Fibroblast of villous mesenchyme (primary cell): ENCODE measurements at places on chromosomes 11 and 22.

DNA sequence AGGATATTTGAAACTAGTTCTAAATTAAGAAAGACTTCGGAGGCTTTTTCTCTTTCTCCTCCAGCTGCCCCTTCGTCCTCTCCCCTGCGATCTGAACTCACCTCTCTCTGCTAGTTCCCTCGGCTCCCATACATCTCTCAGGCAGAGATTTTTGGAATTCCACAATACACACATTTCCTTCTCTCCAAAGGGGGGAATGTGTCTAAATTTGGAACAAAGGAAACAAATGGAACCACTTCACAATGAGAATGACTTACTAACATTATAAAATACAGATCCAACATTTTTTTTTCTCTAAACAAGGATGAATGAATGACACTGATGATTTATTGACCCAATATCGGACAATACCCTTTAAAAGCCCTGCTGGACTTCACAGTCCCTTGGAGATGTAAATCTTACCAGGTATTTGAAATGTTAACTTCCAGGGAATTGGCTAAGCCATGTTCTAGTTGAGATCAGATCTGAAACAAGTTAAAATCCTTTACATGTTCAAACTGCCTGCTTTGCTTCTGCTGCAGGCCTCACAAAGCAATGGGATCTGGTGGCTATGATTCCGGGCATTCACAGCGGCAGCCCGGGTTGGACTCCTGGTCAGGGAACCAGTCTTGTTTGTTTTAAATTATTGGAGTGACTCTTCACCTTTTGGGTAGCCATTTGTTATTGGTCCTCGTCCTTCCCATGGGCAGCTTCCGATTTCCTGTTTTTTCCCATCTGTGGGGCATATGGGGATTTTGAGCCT lies 20.5 kb upstream of the GSTP1 start:
- no peak for DNase-seq

- no peak for DNase-seq
Measured at GRCh38 chr11:72818971-72819370, 4.8 kb downstream of the ATG16L2 start.

DNA sequence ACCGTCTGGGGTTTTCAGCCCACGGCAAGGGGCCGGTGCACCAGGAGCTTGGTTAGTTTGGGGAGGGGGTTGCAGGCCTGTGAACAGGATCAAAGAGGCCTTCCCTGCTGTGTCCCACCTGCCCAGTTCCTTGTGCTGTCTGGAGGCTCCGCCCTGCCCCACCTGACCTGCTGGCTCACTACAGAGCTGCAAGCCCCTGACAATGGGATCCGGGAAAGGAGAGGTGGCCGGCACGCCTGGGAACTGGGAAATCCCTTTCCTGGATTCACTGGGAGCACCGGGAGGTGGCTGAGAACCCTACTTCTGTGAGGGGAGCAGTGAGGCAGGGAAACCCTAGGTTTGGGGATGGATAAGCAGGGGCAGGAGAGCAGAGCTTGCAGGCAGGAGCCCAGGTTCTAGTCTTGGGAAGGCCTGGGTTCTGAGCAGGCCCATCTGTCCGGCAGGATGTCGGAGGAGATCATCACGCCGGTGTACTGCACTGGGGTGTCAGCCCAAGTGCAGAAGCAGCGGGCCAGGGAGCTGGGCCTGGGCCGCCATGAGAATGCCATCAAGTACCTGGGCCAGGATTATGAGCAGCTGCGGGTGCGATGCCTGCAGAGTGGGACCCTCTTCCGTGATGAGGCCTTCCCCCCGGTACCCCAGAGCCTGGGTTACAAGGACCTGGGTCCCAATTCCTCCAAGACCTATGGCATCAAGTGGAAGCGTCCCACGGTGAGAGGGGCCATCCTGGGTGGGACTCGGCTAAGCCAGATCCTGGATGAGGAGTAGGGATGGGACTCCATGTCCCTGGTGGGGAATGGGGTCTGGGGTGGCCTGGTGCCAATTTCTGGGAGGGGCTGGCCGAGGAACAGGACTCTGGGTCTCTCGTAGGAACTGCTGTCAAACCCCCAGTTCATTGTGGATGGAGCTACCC lies 786 bp downstream of the CAPN1 start:
- no peak for DNase-seq

DNA sequence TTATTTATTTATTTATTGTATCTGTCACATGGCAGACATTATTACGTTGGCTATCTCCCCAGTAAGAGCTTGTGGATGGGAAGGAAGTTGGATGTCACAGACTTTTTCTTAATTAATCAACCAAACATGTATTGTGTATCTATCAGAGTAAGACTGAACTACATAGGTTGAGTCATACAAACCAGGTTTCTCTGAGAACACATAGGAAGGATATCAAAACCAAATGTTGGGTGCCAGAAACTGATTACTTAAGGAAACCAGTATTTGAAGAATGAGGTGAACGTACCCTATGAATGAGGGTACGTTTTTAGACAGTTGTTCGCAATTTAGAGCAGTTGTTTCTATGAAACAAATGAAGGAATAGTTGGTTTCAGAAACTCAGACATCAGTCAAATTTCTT lies 136.4 kb downstream of the SLC17A6 start:
- DNase-seq, result no peak

- DNase-seq, result no peak
Measured at GRCh38 chr11:117914991-117915618, 14.1 kb downstream of the TMPRSS13 start.

- DNase-seq, result peak; percentile 8
Measured at GRCh38 chr22:30890686-30891442, 77.7 kb downstream of the MORC2 start.

DNA sequence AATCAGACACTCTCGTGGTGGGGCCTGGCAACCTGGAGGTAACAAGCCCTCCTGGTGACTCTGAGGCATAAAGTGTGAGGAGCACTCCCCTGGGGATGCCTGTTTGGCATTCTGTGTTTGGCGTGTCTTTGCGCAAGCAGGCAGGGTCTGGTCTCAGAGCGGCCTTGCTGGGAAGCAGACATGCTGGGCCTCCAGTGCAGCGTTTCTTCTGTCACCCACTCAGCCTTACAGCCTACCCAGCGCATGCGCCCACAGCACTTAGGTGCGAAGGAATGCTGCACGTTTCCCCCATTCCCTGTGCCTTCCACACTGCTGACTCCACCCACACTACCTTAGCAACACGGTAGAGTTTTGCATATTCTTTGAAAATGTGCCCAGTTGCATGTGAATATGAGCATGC lies 7.4 kb upstream of the CXCR5 start:
- DNase-seq, result no peak

DNA sequence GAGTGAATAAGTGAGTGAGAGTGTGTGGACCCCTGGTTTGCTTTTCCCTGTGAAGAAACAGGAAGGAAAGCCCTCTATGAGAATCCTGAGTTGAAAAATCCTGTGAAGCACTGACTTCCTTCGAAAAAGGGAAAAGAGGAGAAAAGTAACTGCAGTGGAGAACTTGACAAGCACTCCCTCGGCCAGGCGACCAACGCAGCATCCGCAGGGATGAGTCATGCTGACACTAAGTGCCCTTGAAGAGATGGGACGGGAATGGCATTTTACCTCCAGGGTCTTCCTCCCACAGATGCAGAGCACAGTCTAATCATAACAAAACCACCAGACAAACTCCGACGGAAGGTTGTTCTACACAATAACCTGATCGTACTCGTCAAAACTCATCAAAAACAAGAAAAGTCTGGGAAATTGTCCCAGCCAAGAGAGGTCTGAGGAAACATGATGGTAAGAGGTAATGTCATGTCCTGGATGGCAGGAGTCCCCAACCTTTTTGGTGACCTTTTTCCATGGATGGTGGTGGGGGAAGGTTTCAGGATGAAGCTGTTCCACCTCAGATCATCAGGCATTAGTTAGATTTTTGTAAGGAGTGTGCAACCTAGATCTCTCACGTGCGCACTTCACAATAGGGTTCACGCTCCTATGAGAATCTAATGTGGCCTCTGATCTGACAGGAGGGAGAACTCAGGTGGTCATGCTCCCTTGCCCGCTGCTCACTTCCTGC lies 132.2 kb upstream of the B3GAT1 start:
- no peak for DNase-seq

DNA sequence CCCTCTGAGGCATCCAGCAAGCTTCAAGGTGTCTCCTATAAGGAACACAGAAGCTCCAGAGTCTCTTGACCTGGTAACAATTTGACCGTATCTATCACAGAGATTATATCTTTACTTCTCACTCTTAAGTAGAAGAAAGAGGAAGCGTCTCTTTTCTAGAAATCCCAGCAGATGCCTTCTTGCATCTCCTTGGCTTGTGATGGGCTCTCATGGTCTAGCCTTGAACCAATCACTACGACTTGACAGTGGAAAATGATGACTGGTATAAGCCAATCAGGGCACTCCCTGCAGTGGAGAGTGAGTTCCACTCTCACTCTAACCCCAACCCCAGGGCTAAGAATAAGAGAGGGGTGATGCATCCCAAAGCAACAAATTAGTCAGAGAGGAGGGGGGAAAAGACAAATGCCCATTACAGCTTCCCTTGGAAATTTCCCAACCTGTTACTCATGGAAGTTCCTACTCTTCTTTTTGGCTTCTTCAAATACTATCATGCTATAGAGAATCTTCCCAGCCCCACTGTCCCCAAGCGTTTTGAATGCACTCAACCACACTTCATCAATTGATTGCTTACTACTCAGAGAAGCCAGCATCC lies 293.5 kb downstream of the MN1 start:
- DNase-seq, result no peak

- DNase-seq, result no peak
Measured at GRCh38 chr11:115391598-115391997, 112.6 kb downstream of the CADM1 start.

- no peak for DNase-seq
Measured at GRCh38 chr22:42684462-42685195, 35.4 kb upstream of the CYB5R3 start.

DNA sequence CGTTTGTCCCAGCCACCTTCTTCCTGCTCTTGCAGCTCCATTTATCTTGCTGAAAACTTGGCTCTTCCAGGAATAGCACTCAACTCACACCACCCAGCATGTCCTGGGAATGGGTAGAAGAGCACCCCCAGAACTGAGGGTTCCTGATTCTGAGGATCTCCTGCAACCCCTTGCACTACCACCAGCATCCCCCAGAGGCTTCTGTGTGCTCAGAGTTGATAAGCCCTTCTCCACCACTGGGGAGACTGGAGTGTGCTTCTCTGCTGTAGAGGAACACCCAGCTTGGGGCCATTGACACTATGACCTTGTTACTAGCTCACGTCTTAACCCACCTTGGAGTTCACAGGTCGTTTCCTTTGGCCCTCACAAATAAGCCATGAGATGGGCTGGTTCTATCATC lies 121.0 kb downstream of the GRIK4 start:
- DNase-seq, result no peak

DNA sequence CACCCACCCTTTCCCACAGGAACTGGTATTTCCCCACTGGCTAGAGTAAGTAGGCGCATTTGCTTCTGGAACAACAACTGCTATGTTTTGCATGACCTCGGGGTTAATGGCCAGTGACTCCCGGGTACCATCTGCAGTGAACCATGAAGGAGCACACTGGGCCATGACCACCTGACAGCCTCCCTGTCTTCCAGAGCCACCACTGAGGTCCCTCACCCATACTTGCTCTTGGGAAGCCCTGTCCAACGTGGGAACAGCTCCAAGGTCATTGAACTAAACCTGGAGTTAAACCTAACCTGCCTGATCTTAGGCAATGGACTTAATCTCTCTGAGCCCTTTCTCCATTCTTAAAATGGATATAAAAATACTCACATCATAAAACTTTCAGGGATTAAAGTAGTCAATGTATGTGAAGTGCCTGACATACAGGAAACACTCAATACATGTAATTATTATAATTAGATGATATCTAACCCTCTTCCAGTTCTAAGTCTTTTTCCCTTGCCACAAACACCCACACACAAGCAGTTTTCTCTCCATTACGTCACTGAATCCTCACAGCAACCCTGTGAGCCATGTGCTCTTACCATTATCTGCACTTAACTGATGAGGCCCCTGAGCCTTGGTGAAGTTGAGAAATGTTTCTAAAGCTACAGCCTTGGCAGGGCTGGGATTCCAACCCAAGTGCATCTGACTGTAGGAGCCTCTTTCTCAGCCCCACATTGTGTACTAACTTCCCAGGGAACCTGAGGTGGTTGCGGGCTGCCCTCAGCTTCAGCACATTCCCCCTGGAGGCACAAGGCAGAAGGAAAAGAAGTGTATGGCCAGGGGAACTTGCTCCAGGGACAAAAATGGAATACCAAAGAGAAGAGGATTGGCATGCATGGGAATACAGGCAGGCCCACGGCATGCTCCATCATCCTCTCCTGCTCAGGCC lies 74.5 kb upstream of the NCAM1 start:
- DNase-seq, result no peak

- DNase-seq, result no peak
Measured at GRCh38 chr11:127825183-127825582, 762.2 kb downstream of the ETS1 start.

DNA sequence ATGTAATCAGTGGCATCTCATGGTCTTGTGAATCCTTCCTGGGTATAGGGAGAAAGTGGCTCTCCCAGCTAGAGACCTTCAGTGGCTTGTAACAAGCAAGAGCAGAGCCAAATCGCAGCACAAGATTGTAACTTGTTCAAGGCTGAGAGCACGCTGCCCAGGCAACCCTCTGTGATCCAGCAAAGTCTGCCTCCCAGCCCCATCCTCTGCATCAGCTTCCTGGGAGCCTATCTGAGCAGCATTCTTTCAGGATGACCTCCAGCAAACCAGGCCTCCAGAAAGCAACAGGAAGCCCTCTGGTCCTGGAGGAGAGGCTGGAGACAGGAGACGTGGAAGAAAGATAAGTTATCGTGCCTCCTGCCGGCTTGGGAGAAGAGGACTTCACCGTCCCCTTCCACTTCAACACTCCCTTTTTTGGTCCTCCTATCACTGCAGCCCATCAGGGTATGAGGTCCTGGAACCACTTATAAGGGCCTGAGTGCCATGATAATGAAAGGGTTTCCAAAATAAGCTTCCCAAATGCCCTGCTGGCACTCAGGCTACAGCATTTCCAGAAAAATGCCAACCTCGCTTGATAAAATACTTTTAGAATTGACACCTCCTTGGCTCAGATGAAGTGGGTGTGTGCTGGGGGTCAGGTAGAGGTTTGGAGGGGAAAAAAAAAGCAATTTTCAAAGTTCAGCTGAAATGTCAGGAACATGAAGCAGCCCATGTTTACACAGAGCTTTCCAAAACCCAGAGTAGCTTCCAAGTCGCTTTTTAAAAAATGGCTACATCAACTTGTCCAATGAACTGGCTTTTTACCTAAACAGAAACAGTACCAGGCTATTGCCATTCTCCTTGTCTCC lies 80.2 kb downstream of the PLEKHA7 start:
- DNase-seq, result no peak
